HCT116 (cell line): ENCODE measurements at places on chromosomes 12 and 14.

- DNase-seq, result no peak
Measured at GRCh38 chr12:52054231-52054832, 3.1 kb downstream of the NR4A1 start.

- DNase-seq, result no peak
Measured at GRCh38 chr14:62123961-62124360, 361.7 kb downstream of the SNAPC1 start.

DNA sequence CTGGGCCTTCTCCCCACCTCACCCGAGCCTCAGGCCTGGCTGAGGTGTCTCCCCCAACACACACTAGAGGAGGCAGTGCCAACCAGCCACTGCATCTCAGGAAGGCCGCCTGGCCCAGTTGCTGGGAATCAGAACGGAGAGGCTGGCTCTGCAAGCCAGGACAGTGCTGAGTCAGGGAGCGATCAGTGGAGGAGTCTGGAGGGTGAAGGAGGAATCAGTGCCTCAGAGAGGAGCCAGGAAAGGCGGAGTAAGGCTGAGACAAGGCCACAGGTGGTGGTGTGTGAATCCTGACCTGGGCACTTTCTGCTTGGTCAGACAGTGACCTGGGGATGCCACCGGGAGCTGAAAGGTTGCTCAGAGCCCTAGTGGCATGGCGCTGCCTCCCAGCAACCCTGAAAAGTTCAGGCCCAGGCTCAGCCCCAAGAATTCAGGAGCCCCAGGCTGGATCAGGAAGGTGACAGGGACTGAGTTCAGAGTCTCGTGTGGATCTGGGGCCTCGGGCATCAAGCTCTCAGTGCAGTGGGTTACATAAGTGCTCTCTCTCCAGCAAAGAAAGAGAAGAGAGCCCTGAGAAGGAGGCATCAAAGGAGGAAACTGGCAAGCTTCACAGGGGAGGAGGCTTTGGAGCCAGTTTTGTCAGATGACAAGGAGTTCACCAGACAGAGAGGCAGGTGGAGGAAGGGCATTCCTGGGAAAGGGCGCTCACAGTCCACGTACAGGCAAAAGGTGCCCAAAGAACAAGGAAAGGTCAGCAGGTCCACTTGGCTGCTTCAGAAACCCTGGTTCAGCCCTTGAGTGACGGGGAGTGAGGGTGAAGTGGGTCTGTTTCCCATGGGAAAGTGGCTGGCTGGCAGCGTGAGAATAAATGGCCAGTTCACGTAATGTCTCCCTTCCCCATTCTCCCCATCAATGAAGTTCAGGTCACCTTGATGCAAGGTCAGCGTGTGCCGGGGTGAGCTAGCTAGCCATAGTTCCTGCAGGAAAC is 87.8 kb downstream of the ZFP36L1 start:
- no peak for DNase-seq

DNA sequence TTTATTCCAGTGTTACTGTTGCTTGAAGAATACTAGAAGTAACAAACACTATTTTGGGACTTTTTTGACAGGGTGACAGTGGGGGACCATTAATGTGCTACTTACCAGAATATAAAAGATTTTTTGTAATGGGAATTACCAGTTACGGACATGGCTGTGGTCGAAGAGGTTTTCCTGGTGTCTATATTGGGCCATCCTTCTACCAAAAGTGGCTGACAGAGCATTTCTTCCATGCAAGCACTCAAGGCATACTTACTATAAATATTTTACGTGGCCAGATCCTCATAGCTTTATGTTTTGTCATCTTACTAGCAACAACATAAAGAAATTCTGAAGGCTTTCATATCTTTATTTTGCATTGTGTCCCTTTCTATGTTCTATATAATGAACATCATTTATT is 44.5 kb downstream of the TMPRSS12 start:
- no peak for DNase-seq

DNA sequence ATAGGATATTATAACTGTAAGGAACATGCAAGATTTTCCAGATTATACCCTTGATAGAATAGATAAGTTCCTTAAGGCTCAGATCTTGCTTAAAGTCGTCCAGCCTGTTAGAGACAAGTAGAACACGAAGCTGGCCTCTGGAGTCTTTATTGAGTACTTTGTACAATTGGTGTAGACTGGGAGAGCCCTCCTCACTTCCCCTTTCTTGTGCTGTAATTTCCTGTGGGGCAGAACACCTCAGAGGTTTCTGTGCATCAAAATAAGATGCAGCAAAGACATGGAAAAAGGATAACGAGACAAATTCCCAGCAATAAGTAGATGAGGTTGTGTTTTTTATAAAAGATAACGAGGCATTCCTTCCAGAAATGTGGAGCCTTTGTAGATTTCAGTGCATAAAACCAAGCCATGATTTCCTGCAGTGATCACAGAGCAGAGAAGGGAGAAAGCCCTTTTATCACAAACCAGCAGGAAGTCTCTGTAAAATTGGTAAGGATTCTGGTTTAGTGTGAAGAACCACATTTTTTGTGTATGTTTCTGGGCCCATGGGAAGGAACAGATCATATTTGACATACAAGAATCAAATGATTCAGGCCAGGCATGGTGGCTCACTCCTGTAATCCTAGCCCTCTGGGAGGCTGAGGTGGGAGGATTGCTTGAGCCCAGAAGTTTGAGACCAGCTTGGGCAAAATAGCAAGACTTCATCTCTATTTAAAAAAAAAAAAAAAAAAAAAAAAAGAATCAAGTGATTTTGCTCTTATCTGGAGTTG is 18.0 kb downstream of the GPRC5A start:
- no peak for DNase-seq

GRCh38 chr12:102592134-102592533 is 111.8 kb upstream of the IGF1 start:
- DNase-seq, result no peak

DNA sequence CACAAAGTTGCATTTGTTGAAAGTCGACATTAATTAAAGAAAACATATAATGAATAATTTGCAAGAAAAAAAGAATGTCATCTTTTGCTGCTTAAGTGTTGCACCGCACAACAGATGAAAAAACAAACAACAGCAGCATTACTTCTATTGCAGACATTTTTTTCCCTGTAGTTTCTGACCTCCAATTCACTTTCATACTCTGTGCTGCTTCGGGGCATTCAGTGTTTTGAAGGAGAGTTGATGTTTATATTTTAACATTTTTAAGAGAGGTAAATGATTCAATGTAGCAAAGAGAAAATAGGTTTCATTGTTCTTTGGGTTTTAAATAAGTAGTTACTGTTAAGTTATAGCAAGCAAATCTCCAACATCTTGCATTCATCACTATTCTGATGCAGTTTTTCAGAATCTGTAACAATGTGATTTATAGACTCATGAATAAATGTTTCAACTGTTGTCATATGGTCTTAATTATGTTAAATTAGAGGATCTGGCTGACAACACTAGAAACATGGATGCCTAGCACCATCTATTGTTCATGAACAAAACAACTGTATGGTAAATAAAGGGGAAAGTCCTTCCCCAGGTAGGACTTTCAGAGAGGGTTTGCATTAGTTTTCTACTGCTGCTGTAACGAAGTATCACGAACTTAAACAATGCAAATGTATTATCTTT is 168.1 kb downstream of the BCAT1 start:
- DNase-seq, result no peak

- no peak for DNase-seq
Measured at GRCh38 chr12:25051656-25052195, 102.8 kb upstream of the BCAT1 start.

GRCh38 chr14:101808020-101808641 is 46.6 kb downstream of the PPP2R5C start:
- no peak for DNase-seq

GRCh38 chr12:131101006-131101405 is 147.3 kb downstream of the ADGRD1 start:
- DNase-seq, result no peak

- DNase-seq, result no peak
Measured at GRCh38 chr14:86296173-86296572, 766.2 kb downstream of the FLRT2 start.

DNA sequence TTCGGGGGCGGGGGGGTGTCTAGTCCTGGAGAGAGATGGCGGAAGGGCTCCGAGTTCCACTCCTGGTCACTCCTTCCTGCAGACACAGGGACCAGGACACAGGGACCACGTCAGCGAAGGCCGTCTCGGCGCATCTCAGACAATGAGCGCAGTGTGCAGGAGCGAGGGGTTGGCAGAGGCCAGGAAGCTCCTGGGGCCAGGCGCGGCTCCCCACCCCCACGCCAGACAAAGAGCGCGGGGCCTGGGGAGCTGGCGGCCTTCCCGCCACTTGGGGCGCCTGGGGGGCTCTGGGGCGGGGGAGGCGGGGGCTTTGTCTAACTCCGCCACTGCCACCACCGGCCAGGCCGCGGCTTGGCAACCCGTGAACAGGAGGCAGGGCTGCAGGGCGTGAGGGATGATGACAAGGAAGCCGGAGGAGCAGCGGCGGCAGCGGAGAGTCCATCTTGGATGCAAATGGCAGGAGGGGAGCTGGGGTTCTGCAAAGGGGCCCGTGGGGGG is 2.2 kb downstream of the CDK2AP1 start:
- DNase-seq, result no peak

- DNase-seq, result no peak
Measured at GRCh38 chr14:39023939-39024871, 78.8 kb downstream of the SEC23A start.

DNA sequence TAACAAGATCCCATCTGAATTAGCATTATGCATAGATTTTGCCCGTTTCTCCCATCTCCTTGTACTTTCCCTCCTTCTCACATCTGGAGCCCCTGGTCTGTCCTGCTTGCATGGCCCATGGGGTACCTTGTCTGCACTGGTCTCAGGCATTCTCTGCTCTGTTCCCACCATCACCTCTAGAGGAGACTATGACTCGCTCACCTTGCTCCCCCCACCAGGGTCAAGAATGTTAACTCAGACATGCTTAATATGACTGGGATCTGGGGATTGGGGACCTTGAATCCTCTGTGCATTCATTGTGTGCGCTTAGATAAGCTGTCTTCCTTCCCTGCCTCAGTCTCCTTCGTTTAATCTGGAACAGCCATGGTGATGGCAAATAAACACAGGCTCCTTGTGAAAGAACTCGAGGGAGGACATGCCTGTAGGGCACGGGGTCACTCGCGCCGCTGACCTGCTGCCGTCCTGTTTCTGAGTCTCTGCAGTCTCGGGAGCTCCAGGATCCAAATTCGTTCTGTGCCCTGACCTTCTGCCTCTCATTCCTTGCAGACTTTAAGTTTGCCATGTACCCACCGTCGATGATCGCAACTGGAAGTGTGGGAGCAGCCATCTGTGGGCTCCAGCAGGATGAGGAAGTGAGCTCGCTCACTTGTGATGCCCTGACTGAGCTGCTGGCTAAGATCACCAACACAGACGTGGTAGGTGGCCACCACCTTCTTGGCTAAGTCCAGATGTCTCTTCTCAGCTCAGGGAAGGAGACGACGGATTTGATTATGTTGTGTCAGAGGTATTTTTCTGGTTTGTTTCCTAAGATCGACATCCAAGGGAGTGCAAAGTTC is 15.0 kb downstream of the CCND2 start:
- no peak for DNase-seq

GRCh38 chr14:65628664-65629063 is 216.1 kb downstream of the FUT8 start:
- DNase-seq, result no peak

DNA sequence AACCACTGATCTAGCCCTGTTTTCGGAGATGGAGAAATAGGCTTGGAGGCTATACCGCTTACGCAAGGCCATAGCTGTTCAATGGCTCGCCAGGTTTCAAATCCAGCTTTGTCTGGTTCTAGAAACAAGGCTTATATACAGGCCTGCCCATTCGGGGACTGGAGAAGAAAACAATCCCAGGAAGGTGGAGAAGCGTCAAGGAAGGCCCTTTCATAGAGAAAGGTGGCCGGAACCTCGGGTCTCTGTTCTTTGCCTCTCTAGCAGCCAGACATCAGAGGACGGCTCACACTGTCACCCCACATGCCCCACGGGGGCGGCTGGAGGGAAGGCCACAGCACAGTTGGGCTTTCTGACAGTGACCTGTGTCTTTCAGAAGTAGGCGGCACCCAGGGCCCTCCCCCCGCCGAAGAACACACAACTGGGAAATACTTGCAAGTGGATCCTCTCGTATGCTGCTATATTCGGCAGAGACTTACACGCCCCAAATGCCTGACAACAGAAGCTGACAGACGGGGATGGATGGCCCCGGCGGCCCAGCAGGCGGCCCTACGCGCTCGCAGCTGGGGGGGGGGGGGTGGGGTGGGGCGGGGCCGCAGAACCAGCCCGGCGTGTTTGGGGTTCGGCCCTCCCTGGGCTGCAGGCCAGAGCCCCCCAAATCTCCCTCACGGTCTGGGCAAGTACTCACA is 4.5 kb upstream of the SETD1B start:
- DNase-seq, result peak; percentile 75

DNA sequence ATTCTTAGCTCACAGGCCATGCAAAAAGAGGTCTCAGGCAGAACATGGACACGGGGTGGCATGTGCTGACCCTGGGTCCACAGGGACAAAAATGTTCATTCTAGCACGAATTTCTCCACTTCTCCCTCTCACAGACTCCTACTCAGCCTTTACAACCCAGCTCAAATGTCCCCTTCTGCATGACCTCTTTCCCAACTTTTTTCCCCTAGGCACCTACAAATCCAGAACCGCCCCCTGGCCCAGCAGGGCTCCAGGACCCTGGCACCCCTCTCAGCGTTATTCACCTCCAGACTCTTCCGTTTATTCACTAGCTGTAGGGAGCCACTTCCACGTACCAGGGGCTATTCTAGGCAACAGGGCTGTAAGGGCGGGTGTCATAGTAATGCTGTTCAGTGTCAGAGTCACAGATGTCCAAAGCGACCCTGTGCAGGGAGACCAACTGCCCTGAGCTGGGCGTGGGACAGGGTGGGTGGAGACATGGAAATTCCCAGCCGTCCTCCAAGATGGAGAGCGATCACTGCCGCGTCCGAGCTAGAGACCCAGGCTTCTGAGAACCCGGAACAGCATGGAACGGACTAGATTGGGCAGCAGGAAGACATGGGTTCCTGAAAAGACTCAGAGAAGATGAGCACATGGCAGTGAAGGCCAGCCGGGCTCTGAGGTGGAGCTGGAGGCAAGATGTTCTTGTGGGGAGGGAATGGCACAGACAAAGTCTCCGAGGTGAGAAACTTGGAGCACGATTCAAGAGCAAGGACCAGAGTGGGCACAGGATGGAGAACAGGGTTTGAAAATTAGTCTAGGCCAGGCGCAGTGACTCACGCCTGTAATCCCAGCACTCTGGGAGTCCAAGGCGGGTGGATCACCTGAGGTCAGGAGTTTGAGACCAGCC is 274.9 kb upstream of the RTL1 start:
- DNase-seq, result no peak

DNA sequence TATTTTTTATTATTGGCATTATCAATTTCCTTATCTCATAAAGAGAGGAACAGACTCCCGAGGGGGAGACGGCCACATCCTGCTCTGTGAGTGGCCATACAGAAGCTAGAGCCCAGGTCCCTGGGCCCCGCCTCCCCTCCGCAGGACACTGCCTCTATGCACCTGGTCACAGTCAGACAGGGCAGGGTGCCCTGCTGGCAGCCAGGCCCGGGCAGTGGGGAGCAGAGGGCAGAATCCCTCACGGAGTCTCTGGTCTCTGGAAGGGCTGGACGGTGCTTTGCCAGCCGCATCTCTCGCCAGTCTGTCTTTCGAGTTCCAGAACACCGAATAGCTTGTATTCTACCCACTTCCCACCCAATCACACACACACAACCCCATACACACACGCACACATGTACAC is 16.4 kb upstream of the CACNA2D4 start:
- no peak for DNase-seq
